Colonic mucosa (tissue), 4 donors: ENCODE measurements at places on chromosomes 7 and 10. TPM values are rescaled to one million over a fixed set of nuclear protein-coding genes. Genes with fewer than 3 reads are reported as not detected.

DNA sequence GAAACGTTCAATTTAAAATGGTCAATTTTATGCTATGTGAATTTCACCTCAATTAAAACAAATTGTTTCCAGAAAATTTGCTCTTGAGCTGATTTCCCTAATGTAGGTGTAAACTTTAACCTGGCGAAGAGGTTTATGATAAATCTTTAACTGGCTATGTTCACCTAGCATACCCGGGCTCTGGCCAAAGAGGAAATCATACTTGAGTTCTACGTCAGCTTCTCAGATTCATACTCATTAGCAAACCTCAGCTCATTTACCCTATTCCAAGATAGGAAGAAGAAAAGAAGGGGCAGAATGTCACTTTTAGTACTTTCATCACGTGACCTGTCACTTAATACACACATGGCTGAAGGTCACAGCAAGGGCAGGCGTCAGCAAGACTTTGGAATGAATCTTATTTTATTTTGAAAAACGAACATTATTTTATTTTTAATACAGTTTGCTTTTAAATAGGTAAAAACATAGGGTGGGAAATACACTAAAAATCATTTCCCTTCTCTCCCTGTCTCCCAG is 97.0 kb downstream of the ABLIM1 start:
- no peaks in the 10 kb centered on the region for H3K27me3 ChIP-seq
- no peak for DNase-seq
- no peak overlapping the region for H3K27ac ChIP-seq
- no peaks in the 10 kb centered on the region for H3K4me1 ChIP-seq
- no peak overlapping the region for H3K4me3 ChIP-seq
- H3K36me3 ChIP-seq = no peaks in the 10 kb centered on the region

- DNase-seq = no peak
- no peak overlapping the region for H3K27ac ChIP-seq
- H3K27me3 ChIP-seq = no peaks in the 10 kb centered on the region
- no peak overlapping the region for H3K4me3 ChIP-seq
- no peaks in the 10 kb centered on the region for H3K36me3 ChIP-seq
Observed at GRCh38 chr7:17405786-17406185, 107.3 kb downstream of the AHR start.

GRCh38 chr7:50645186-50645585 is 80.0 kb upstream of the DDC start:
- no peak for DNase-seq
- H3K27ac ChIP-seq = no peak overlapping the region
- no peak overlapping the region for H3K4me3 ChIP-seq
- H3K27me3 ChIP-seq = no peaks in the 10 kb centered on the region
- no peaks in the 10 kb centered on the region for H3K36me3 ChIP-seq

- no peak overlapping the region for H3K27ac ChIP-seq
- peaks cover 9% of the 10 kb centered on the region for H3K4me1 ChIP-seq
- H3K27me3 ChIP-seq = no peaks in the 10 kb centered on the region
- peak; percentile 82 for DNase-seq
Observed at GRCh38 chr7:25259487-25260243, 31.4 kb upstream of the NPVF start.

The ASB13 gene
- 36.2 TPM for total RNA-seq

The NPFFR1 gene
- total RNA-seq = 0.08 TPM

DNA sequence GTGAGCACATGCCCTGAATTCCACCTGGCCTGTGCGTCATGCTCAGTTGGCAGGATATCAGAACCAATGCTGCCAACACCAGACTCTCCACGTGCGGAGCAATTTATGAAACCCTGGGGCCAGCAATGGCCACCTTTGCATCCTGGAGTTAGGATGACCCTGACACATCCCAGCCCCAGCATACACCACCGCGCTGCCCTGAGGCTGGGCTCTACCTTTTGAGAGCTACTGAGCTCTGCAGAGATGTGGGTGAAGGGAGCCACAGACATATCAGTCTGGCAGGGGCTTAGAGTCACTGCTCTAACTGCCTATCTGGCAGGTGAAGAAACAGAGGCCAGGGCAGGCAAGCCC is 41.9 kb downstream of the SYPL1 start:
- no peaks in the 10 kb centered on the region for H3K36me3 ChIP-seq
- H3K4me1 ChIP-seq = peaks cover 16% of the 10 kb centered on the region
- H3K4me3 ChIP-seq = no peak overlapping the region
- H3K27ac ChIP-seq = no peak overlapping the region
- no peaks in the 10 kb centered on the region for H3K27me3 ChIP-seq

DNA sequence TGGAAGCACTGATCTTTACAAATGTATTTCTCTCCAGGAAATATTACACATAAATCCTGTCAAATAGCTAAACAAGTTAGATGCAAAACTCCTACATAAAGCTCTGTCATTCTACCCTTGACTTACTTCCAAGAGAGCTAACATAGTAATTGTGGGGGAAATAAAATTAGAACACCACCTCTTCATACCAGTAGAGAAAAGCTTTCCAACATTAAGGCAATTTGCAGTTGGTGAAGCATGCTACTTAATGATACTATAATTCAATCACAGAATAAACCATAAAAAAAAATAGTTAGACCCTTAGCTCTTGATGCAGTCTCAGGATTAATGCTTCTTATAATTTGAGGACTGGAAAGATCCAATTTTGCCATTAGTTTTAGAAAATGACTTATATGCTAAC is 35.2 kb downstream of the SEMA3A start:
- no peak overlapping the region for H3K4me3 ChIP-seq
- no peaks in the 10 kb centered on the region for H3K4me1 ChIP-seq
- no peaks in the 10 kb centered on the region for H3K36me3 ChIP-seq
- DNase-seq = no peak

The DOCK4 gene
- total RNA-seq = 6.5 TPM

GRCh38 chr7:45569290-45569685 is 4.9 kb upstream of the ADCY1 start:
- no peak for DNase-seq
- no peak overlapping the region for H3K27ac ChIP-seq
- H3K4me3 ChIP-seq = no peak overlapping the region

GRCh38 chr7:79552463-79552862 is 99.0 kb upstream of the MAGI2 start:
- no peaks in the 10 kb centered on the region for H3K4me1 ChIP-seq
- H3K36me3 ChIP-seq = no peaks in the 10 kb centered on the region
- H3K4me3 ChIP-seq = no peak overlapping the region
- H3K27me3 ChIP-seq = no peaks in the 10 kb centered on the region
- H3K27ac ChIP-seq = no peak overlapping the region

The CNNM2 gene
- 25.2 TPM for total RNA-seq

- no peak overlapping the region for H3K27ac ChIP-seq
- DNase-seq = no peak
- no peak overlapping the region for H3K4me3 ChIP-seq
- H3K27me3 ChIP-seq = no peaks in the 10 kb centered on the region
Observed at GRCh38 chr7:143965280-143965679, 10.6 kb downstream of the OR2F1 start.

The CYP26C1 gene
- not detected for total RNA-seq

The OPN1SW gene
- total RNA-seq = not detected

GRCh38 chr7:141360416-141360760 is 190.8 kb upstream of the AGK start:
- no peaks in the 10 kb centered on the region for H3K36me3 ChIP-seq
- no peaks in the 10 kb centered on the region for H3K4me1 ChIP-seq
- no peak overlapping the region for H3K27ac ChIP-seq

GRCh38 chr10:2392145-2392812 is 655.0 kb upstream of the ADARB2 start:
- H3K27me3 ChIP-seq = no peaks in the 10 kb centered on the region
- no peaks in the 10 kb centered on the region for H3K36me3 ChIP-seq
- no peak for DNase-seq
- no peaks in the 10 kb centered on the region for H3K4me1 ChIP-seq
- no peak overlapping the region for H3K27ac ChIP-seq

GRCh38 chr7:178444-178843 is 13.9 kb upstream of the FAM20C start:
- H3K36me3 ChIP-seq = no peaks in the 10 kb centered on the region
- DNase-seq = no peak
- no peaks in the 10 kb centered on the region for H3K4me1 ChIP-seq
- no peaks in the 10 kb centered on the region for H3K27me3 ChIP-seq
- H3K27ac ChIP-seq = no peak overlapping the region
- no peak overlapping the region for H3K4me3 ChIP-seq

DNA sequence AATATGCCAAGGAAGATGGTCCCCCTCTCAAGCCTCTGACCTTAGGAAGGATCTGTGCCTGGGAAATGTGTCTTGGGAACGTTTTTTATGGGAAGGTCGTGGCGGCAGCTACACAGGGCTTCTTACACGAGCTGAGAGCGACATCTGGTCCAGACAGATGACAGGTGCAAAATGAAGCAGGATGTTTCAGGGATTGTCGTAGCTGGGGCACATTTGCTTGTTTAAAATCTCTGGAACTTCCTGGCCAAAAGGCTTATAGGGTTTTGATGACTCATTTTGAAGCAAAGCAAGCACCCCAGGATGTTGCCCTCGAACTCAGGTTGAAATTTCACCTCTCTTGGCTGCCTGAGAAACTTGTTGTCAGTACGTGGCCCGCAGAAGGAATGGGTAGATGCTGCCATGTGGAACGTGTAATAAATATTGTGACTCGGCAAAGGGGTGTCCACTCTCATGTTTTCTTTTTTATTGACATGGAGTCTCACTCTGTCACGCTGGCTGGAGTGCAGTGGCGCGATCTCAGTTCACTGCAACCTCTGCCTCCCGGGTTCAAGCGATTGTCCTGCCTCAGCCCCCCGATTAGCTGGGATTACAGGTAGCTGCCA is 117.5 kb downstream of the CAMK1D start:
- DNase-seq = no peak
- H3K36me3 ChIP-seq = no peaks in the 10 kb centered on the region
- no peak overlapping the region for H3K4me3 ChIP-seq
- H3K4me1 ChIP-seq = no peaks in the 10 kb centered on the region

The CNPY1 gene
- not detected for total RNA-seq

DNA sequence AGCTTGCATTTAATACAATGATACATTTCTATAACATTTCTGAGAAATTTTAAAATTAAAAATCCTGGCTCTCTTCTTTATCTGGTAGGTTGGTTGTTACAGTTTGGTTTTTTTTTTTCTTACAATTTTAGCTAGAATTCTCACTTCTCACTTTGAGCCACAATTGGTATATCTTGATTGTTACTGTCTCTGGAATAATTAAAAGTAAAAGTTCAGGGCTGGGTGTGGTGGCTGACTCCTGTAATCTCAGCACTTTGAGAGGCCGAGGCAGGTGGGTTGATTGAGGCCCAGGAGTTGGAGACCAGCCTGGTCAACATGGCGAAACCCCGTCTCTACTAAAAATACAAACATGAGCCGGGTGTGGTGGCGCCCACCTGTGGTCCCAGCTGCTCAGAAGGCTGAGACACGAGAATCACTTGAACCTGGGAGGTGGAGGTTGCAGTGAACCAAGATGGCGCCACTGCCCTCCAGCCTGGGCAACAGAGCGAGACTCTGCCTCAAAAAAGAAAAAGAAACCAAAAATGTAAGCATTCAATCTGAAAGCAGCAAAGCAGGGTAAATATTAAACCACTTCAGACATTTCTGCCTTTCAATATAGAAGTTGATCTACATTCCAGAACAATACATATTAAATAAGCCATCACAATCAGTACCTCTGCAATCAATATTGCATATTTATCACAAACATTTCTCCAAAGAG is 88.6 kb upstream of the PFKP start:
- H3K4me1 ChIP-seq = no peaks in the 10 kb centered on the region
- no peak overlapping the region for H3K4me3 ChIP-seq
- no peaks in the 10 kb centered on the region for H3K27me3 ChIP-seq
- no peak for DNase-seq
- no peaks in the 10 kb centered on the region for H3K36me3 ChIP-seq
- no peak overlapping the region for H3K27ac ChIP-seq

DNA sequence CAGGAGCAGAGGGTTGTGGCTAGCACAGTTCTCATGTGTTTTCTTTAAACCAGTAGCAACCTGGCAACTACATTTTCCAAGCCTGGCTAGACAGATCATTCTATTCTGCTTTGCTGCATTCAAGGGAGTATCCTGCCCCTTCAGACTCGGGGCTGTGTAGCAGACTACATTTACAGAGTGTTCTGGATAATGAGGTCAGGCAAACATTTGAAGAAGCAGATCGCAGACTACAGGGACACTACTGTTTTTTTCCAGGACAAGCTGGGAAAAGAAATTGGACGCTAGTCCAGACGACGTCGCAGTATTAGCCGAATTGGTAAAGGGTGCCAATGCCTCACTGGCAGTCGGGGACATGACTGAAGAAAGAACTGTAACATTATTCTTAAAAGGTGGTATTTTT is 61.0 kb upstream of the PAPSS2 start:
- H3K4me3 ChIP-seq = no peak overlapping the region
- no peak for DNase-seq
- peaks cover 7% of the 10 kb centered on the region for H3K4me1 ChIP-seq
- H3K27ac ChIP-seq = no peak overlapping the region
- no peaks in the 10 kb centered on the region for H3K36me3 ChIP-seq
- H3K27me3 ChIP-seq = no peaks in the 10 kb centered on the region

- no peaks in the 10 kb centered on the region for H3K36me3 ChIP-seq
- H3K4me1 ChIP-seq = no peaks in the 10 kb centered on the region
- peak; percentile 80 for DNase-seq
- no peak overlapping the region for H3K4me3 ChIP-seq
- H3K27me3 ChIP-seq = no peaks in the 10 kb centered on the region
Observed at GRCh38 chr7:104174798-104175197, 33.0 kb downstream of the ORC5 start.

The ZNF722 gene
- not detected for total RNA-seq

The OR2A7 gene
- 13.1 TPM for total RNA-seq

The SPDYE16 gene
- total RNA-seq = not detected

DNA sequence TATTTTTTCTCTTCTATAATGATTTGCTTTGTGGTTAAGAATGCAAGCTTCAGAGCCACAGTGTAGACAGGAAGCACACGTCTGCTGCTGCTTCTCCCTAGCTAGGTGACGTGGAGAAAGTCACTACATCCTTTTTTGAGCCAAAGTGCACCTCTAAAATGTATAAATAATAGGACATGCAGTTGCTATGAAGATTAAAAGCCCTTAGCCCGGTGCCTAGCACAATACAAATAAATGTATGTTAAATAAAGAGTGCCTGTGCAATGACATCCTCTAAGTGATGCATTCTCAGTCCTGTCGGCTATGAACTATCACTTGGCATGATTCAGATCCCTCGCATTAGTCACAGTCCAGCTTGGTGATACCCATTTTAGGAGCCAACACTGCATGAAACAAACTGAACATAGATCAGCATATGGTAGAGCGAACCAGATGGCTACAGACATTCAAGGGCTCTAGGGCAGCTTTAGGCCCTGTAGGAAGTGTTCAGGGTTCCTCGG is 4.8 kb upstream of the TRDMT1 start:
- no peak for DNase-seq
- H3K36me3 ChIP-seq = no peaks in the 10 kb centered on the region
- H3K27me3 ChIP-seq = no peaks in the 10 kb centered on the region
- no peak overlapping the region for H3K4me3 ChIP-seq
- H3K4me1 ChIP-seq = no peaks in the 10 kb centered on the region

GRCh38 chr7:124996778-124997177 is 67.2 kb upstream of the POT1 start:
- no peaks in the 10 kb centered on the region for H3K27me3 ChIP-seq
- H3K36me3 ChIP-seq = no peaks in the 10 kb centered on the region
- DNase-seq = no peak
- H3K27ac ChIP-seq = no peak overlapping the region
- no peaks in the 10 kb centered on the region for H3K4me1 ChIP-seq

The SPDYE2 gene
- total RNA-seq = not detected

GRCh38 chr10:102917314-102917961 is 656 bp upstream of the CNNM2 start:
- H3K4me1 ChIP-seq = peaks cover 3% of the 10 kb centered on the region
- H3K36me3 ChIP-seq = no peaks in the 10 kb centered on the region
- H3K27me3 ChIP-seq = no peaks in the 10 kb centered on the region
- DNase-seq = peak; percentile 88
- H3K4me3 ChIP-seq = peak overlapping the region; percentile 78
